ENCODE measurements at places on chromosomes 5 and 9.
A peak's percentile ranks its signal among the peaks of the same experiment; 100 is the strongest.

- no peak for DNase-seq
Measured at GRCh38 chr9:96852676-96853075, 1.6 kb downstream of the ZNF782 start.

DNA sequence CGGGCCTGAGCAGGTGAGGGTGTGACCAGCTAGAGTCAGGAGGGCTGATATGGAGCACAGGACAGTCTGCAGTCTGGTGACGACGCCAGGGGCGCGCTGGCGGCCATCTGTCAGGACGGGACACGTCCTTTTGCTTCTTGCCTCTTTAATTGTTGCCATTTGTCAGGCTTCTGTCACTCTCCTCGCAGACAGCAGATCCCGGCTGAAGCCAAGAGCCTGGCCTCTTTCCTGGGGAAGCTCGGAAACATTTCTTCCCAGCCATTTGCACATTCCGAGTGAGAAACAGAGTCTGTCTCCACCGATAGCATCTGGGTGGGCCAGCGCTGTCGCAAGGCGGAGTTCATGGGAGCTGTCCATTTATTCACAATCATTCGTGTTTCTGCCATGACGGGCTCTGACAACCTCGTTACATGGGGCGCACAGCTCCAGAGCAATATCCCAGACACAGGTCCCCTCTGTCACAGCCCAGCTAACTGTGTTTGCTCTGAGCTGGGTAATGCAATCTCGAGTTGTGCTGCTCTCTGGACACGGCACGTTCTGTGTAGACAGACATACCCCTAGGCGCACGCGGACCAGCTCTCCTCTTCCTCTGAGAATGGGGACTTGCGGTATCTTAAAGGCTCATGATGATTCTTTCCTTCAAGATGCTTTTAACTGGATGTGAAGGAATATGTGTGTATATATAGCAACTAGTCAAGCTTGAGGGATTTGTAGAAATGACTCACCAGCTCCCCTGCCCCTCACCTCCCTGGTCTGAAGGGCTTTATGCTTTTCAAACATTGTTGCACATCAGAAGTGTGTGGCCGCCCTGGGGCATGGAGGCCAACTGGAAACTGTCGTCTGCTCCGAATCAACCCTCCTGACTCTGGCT lies 105.3 kb upstream of the FCN2 start:
- DNase-seq: no peak

DNA sequence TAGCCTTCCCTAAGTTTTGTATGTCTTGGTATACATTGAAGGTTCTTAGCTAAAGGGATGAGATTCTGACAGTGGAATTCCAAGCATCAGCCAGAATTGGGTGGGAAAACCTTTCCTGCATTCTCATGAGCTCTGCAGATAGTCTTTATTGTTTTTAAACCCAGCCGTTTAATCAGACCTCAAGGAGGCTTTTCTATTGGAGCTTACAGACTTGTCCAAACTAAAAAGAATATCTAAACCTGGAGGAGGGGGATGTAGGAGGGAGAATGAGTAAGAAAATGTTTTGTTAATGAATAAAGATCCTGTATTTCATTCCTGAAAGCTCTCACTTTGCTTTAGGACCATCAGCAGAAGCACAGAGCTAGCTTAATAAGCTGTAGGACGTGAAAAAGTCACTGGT lies 41.7 kb downstream of the EBF1 start:
- DNase-seq: no peak

GRCh38 chr5:156934450-156935211 lies 28.4 kb downstream of the TIMD4 start:
- peak; percentile 41 for DNase-seq

DNA sequence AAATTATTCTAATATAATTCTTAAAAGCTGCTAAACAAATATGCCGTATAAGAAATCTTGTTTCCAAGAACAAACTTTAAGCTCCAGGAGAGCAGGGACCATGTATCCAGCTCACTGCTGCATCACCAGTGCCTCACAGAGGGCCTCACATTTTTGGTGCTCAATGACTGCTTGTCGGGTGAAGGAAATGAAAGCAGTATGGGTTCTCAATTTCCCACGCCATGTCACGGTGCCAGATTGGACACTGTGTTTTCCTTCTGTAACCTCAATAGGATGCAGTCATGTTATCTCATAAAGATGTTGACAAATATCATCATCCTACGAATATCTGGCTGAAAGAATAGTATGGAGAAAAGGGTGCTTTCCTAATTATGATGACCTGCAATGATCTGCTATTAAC lies 64.7 kb downstream of the POU5F2 start:
- DNase-seq: no peak

- no peak for DNase-seq
Measured at GRCh38 chr5:132204371-132205135, 23.1 kb downstream of the P4HA2 start.
